Stimulated activated memory B cell treated with anti-CD40 and anti-IgM and Interleukin-4, amounts not matched to agents 10 μg/mL and 1 μg/mL and 100 μg/mL, for 72 hours (primary cell): ENCODE measurements at places on chromosomes 16 and 17.
A peak's percentile ranks its signal among the peaks of the same experiment; 100 is the strongest.

DNA sequence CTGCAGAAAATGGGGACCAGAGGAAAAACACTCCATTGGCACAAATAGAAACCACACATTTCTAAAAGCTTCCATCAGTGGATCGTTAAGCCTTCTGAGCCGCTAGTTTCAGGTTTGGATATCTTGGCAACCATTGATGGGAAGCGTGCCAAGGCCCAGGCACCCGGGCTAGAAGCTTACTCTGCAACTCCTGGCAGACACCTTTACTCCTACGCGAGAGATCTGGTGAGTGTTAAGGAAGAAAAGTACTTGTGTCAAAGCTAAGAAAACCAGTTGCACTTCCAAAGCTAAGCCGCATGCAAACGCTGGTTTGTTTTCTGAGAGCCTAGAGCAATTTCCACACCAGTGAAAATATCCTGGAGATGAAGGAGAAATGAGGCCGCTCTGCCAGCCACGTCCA is 472.4 kb downstream of the PMP22 start:
- ATAC-seq, result no peak

DNA sequence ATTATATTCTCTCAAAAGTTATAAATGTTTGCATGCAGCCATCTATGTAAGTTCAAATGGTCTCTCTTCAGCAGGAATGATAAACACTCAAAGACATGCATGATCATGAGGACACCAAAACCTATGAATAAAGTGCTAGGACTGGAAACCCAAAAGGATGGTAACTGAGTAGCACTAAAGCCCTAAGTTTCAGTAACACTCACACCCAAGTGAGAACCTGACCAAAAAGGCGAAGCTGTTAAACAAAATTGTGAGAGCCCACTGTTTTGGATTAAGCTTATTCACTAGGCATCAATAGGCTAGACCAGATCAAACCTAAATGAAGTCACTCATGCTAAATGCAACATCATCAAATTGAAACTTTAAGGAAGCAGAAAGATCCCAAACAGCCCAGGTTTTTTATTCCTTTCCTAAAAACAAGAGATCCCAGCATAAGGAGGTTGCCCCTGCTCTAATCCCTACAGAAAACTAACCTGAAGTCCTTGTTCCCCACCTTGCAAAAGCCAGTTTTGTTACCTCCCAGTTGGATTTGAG is 42.4 kb downstream of the GLG1 start:
- ATAC-seq, result no peak

- ATAC-seq, result no peak
These were observed at the start of gene CCL2 for GRCh38 chr17:34254651-34255380. TSS of gene CCL2 (plus strand) at chr17:34255285. CDS start at chr17:34255350, 65 bp downstream.

- no peak for ATAC-seq
These were observed 30.2 kb downstream of the DNAH17 start for GRCh38 chr17:78547035-78547434.

GRCh38 chr17:34378664-34379101 is 15.7 kb upstream of the CCL1 start:
- ATAC-seq, result peak; percentile 72

DNA sequence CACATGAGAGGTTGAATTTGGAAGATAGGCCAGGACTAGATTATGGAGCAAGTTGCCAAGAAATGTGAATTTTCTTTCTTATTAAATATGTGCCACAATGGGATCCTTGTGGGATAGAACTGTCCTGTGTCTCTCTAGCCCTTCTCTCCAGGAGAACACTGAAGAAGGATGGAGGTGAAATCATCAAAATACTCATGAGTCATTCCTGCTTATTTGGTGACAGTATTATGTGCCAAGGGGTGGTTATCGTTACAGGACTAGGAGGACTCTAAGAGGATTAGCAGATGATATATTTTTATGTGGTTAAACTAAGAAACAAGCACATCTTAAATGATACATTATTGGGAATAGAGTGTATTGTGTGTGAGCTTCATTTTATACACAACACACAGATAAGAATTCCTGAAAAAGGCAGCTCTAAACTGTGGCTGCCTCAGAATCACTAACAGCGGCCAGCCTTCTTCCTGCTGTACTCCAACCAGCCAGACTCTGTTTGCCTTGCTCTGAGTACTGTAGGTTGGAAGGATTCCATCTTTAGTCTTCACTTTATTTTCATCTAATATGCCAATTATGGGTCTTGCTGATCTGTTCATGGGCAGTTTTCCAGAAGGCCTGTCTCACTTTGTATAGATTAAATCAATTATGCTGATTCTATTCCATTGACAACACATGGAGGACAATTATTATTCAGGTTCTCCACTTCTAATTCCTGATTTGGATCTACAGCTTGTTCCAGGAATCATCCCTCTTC is 325.8 kb downstream of the ABCC12 start:
- ATAC-seq, result no peak

- ATAC-seq, result no peak
These were observed 45.0 kb upstream of the NACA2 start for GRCh38 chr17:61635913-61636432.

DNA sequence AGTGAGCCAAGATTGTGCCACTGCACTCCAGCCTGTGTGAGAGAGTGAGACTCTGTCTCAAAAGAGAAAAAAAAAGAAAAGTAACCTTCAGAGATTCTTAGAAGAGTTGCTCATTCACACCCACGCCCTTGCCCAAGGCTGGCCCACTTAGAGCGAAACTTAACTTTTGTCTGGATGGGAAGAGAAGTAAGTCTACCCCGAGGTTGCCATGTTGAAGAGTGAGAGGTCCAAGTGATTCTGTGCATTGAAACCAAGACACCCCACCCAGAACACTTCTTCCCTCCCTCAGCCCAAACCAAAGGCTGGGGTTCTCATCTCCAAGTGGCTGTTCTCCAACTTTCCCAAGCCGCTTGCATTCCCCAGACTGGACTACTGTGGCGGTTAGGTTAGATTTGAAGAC is 2.4 kb upstream of the CISD3 start:
- no peak for ATAC-seq

DNA sequence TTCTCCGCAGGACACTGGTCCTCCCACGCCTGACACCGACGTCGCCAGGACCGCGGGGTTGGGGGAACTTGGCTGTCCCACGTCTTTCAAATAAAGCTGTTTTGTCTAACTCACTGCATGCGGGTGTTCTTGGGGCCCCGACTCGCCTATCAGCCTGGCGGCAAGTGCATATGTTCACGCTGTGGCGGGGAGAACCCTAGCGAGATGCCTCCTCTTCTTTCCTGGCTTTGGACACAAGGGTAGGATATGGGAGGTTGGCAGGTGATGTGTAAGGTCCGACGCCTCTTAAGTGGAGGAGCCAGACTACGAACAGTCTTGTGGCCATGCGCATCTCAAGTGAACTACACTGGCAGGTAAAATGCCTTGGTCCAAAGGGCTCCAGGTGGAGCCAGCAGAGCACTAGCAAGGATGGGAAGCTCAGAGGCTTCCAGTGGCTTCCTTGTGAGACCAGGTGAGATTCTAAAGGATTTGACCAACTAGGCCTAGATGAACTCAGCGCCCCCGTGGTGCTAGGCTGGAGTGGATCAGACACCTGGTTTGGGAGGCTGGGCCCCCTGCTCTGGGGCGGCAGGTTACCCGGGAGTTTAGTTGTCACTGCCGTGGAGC is 873 bp upstream of the RPS2 start:
- no peak for ATAC-seq

DNA sequence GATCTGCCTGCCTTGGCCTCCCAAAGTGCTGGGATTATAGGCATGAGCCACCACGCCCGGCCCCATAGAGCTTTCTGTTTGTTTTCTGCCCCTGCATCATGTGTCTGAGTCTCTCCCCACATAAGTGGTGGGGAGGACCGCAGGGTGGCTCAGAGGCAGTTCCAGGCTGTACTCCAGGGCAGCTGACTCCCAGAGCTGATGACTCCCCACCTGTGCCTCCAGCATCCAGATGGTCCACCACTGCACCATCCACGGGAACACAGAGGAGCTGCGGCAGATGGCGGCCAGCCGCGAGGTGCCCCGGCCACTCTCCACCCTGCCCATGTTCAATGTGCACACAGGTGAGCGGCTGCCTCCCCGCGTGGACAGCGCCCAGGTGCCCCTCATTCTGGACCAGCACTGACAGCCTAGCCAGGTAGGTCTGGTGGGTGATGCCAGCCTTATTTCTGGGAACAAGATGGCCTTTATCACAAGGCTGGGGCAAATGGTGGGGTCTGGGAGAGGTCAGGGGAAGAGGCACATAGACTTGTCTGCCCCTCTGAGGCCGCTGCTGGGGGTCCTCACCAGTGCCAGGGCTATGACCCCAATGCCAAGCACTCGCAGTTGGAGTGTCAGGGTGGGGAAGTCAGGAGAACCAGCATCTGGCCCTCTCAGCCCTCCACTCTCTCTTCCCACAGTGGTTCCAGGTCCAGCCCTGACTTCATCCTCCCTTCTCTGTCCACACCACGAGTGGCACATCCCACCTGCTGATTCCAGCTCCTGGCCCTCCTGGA is 9.4 kb downstream of the SGCA start:
- ATAC-seq, result no peak

DNA sequence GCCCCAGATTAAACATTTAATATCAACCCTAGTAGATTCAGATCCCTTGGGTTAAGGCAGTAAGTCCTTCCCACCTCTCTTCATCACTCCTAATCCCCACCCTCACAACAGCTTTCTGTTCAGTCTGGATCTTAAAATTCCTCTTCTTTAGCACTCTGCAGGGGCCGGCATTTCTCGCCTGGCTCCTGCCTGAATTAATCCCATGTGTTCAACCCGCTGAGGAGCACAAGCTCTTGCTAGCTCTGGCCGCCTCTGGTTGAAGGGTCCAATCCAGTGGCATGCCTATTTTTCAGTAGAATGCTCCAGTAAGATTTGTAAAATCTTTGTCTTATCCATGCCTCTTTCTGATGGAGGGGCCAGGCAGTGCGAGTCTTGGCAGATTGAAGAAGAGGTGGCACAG is 59.2 kb downstream of the CYB5B start:
- no peak for ATAC-seq

GRCh38 chr16:47999595-47999994 is 156.2 kb downstream of the ABCC12 start:
- ATAC-seq, result no peak

- no peak for ATAC-seq
These were observed 22.7 kb downstream of the FTO start for GRCh38 chr16:53726625-53727024.

GRCh38 chr16:23072084-23072599 is 77.1 kb downstream of the USP31 start:
- no peak for ATAC-seq

DNA sequence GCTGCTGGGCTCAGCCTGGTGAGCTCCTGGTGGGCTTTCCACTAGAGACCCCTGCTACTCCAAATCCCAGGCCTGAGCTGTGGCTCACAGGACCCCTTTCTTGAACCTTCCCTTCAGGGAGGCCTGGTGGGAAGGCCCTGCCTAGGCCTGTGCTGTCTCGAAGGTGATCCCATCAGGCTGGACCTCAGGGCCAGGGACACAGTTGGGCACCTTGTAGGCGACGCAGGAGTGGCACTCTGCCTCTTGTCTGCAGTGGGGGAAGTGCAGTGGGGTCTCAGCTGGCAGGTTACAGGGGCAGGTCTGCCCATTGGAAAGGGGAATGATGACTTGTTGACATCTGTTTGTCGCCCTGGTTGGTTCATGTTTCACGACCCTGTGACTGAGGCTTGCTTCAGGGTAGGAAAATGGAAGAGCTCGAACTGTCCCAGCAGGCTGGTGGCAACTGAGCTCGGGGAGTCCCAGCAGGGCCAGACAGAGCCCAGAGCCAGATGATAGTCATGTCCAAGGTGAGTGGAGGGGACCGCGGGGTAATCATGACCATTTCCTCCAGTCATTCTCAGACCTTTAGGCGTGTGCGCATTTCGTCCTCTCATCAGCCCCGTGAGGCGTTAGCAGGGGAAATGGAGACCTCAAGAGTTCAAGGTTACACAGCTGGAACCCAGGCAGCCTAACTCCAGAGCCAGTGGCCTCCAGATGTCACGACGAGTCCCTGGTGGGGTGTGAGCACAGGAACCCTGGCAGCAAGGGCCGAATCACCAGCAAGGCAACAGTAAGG is 11.3 kb downstream of the CMIP start:
- ATAC-seq, result no peak

- peak; percentile 94 for ATAC-seq
These were observed 23.7 kb downstream of the MAP3K3 start for GRCh38 chr17:63645775-63646487.

DNA sequence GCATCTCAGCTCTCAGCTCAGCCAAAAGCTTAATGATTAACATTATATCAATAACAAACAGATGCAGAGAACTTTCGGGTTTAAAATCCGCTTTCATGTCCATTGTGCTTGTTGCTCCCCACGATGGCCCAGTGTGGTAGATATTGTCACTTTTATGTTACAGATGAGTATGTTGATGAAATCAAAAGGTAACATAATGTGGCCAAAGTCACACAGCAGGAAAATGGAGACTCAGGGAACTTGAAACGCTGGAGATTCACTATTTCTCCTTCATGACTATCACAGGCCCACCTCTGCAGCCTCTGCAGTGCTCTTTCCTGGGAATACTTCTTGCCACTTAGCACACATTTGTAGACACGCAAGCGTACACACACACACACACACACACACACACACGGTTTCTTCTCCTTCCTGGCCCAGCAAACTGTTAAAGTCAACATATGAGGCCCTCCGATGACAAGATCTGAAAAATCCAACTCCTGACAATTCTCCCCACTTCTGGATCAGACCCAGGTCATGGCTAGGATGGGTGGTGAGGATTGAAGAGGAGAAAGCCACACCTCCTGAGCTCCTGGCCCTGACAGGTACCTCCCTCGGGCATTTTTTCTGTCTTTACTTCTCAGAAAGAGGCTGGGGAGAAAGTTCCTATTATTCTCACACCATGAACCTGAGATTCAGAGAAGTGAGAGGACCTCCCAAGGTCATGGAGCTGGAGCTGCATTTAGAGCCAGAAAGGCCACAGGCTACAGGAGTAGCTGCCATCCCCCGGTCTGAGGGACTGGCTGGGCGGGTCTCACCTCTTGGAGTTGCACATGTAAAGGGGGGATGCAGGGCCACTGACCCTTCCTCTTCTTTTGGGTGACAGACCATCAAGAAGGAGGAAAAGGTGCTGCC is 9.7 kb downstream of the DRC7 start:
- no peak for ATAC-seq

- ATAC-seq, result no peak
These were observed 20.8 kb upstream of the CDC6 start for GRCh38 chr17:40266882-40267281.

DNA sequence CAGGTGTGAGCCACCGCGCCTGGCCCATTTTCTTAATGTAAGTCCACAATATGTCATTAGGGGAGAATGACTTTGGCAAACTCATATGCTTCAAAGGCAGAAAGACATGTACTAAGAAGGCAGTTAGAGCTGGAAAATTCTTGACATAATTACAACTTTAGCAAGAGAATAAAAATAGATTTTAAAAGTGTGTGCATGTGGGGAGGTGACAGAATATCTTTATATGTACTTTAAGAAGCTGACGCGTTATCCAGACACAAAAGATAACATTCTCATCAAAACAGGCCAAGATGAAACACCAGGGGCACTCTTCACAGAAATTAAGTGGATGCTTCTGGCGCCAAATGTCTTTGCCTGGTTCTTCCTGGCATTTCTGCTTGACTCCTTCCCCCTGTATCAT is 28.2 kb downstream of the GJC1 start:
- ATAC-seq, result no peak

- ATAC-seq, result no peak
These were observed 83.9 kb downstream of the HIC1 start for GRCh38 chr17:2138761-2139160.

- peak; percentile 90 for ATAC-seq
These were observed 15.1 kb downstream of the FAM117A start for GRCh38 chr17:49748791-49749190.

GRCh38 chr16:48511716-48512115 is 98.3 kb downstream of the N4BP1 start:
- ATAC-seq, result no peak
